Nephron progenitor cell (in vitro differentiated cells): ENCODE measurements at places on chromosomes 13 and 19.
A peak's percentile ranks its signal among the peaks of the same experiment; 100 is the strongest.

- H3K27ac ChIP-seq: peak overlapping the region; percentile 51
- H3K36me3 ChIP-seq: peaks cover 57% of the 10 kb centered on the region
- no peak for DNase-seq
- no peaks in the 10 kb centered on the region for H3K4me1 ChIP-seq
Measured at GRCh38 chr19:17011485-17011884, 15.1 kb downstream of the CPAMD8 start.

DNA sequence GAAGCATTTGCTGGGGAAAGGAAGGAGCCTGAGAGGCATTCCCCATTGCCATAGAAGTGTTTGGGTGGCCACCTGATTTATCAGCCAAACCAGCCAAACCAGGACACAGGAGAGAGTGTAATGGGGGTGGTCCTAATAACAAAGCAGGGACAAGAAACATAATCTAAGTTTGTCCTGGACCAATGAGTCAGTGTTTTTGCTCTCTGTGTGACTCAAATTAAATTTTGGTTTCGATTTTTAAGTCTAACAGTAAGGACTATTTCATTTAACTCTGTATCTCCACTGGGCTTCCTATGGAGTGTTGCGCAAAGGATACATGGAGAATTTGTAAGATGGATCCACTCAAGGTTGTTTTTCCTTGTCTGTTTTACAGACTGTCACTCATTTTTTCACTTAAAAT is 19.5 kb upstream of the TRPC4 start:
- no peak for DNase-seq
- no peaks in the 10 kb centered on the region for H3K27me3 ChIP-seq
- H3K27ac ChIP-seq: no peak overlapping the region
- no peaks in the 10 kb centered on the region for H3K36me3 ChIP-seq
- no peak overlapping the region for H3K4me3 ChIP-seq

GRCh38 chr13:74438901-74439300 is 304.7 kb upstream of the KLF12 start:
- no peaks in the 10 kb centered on the region for H3K36me3 ChIP-seq
- no peak for DNase-seq
- no peak overlapping the region for H3K4me3 ChIP-seq
- H3K27me3 ChIP-seq: no peaks in the 10 kb centered on the region

DNA sequence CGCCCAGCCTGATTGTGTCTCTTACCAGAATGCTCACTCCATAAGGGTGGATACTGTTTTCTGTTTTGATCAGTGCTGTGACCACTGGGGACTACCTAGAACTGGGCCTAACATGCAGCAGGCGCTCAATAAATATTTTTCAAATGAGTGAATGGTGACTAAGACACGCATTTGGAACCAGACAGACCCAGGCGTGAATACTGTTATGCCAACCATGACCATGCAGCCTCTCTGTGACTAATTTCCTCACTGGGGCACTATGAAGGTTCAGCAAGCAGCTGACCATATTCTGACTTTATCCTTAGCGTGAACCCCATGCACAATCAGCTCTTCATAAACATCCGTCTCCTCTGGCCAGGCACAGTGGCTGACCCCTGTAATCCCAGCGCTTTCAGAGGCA is 13.0 kb upstream of the SPC24 start:
- H3K36me3 ChIP-seq: peaks cover 54% of the 10 kb centered on the region
- H3K27me3 ChIP-seq: peaks cover 7% of the 10 kb centered on the region
- peaks cover 12% of the 10 kb centered on the region for H3K4me1 ChIP-seq

DNA sequence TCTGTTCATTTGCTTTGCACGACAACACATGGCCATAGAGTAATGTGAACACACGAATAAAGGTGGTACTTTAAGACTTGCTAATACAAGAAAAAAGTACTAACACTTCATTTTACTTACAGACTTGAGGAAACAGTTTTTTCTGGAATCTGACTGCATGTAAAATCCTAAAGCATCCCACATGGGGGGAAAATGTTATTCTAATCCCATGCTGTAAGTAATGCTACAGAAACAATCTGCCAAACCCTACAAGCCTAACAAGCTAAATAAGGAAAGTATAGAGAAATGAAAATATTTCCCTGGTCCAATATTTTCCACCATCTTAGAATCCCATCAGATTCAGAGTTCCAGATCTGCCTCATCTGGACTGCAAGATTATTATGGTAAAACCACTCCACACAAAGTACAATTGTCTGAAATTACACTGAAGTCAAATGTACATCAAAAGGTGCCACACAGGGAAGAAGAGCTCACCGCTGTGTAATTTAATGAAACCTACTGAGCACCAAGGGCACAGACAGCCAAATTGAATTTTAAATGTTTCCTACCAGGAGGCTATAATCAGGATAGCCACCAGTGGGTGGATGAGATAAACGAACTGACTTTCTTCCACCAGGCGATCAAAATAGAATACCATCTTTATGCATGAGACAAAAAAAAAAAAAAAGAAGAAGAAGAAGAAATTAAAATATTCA is 22.0 kb downstream of the LHFPL6 start:
- no peak for DNase-seq
- H3K27ac ChIP-seq: peak overlapping the region; percentile 18
- peaks cover 17% of the 10 kb centered on the region for H3K36me3 ChIP-seq
- H3K4me3 ChIP-seq: no peak overlapping the region
- peaks cover 5% of the 10 kb centered on the region for H3K27me3 ChIP-seq
- peaks cover 14% of the 10 kb centered on the region for H3K4me1 ChIP-seq
